NCI-H460 (cell line): ENCODE measurements at places on chromosomes 5 and 9.

DNA sequence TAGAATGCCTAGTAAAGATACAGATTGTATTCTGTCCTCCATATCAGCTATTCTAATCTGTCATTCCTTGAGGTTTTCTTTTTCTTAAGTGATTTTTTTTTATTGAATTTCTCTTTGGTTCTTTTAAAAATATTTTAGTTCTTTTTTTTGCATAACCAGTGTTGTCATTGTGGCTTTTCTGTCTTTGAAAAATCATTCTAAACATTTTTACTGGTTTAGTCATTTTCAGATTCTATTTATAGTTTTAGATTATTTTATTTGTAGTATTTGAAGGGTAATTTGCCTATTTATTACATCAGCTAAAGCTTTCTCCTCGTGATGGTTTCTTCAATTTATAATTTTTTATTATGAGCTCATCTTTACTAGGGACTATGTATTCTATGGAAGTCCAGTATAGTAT lies 78.1 kb downstream of the NDUFAF2 start:
- DNase-seq = no peak

GRCh38 chr9:110583237-110583636 lies 3.7 kb upstream of the SVEP1 start:
- DNase-seq = peak; percentile 8

GRCh38 chr5:170067574-170068170 lies 38.0 kb upstream of the FOXI1 start:
- no peak for DNase-seq

GRCh38 chr9:7811677-7812076 lies 12.1 kb upstream of the DMAC1 start:
- DNase-seq = no peak

- DNase-seq = no peak
Measured at GRCh38 chr5:113354055-113354454, 80.7 kb downstream of the TSSK1B start.

- no peak for DNase-seq
Measured at GRCh38 chr5:2817031-2817603, 65.6 kb upstream of the IRX2 start.

- DNase-seq = no peak
Measured at GRCh38 chr5:161530700-161531099, 15.8 kb downstream of the GABRB2 start.

DNA sequence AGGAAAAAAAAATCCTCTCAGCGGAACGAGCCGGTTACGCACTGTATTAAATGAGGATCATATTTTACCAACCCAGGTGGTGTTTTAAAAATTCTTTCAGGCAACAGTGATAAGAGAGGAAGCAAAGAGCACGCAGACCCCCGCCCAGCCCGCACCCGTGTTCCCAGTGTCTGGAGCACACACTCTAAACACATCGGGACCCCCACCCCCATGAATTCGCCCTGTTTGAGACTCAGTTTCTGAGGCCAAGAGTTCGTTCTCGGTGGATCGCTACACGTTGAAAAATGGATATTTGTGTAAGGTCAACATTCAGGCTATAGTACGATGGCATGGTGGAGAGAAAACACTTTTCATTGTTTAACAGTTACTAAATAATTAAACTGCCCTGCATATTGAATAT lies 196.3 kb downstream of the MEF2C start:
- no peak for DNase-seq

DNA sequence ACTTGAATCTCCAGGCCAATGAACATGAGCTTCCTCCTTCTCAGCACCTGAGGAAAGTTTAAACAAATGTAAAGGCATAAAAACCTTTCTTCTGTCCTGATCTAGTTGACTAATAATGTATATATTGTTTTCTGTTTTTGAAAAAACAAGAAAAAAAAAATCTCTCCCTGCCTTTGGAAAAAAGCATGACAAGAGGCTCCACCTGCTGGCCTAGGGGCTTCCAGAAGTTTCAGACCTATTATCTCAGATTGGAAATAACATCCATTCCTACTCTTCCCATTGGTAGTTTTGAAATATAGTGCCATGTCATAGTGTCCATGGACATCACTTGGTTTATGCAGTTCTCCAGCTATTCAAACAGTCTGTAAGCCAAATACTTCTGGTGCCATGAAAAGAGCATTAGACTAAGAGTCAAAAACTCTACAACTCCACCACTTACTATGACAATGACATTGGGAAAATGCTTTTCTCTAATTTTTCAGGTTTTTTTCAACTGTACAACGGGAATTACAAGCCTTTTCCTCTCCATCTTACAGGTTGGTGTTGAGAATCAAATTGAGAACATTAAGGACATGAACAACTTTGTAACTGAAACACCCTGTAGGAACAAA lies 409.6 kb upstream of the MPDZ start:
- DNase-seq = no peak
